A172 (cell line): ENCODE measurements at places on chromosomes 11 and 22.

- peak; percentile 62 for DNase-seq
Observed at GRCh38 chr22:19287076-19287707, 4.3 kb downstream of the CLTCL1 start.

DNA sequence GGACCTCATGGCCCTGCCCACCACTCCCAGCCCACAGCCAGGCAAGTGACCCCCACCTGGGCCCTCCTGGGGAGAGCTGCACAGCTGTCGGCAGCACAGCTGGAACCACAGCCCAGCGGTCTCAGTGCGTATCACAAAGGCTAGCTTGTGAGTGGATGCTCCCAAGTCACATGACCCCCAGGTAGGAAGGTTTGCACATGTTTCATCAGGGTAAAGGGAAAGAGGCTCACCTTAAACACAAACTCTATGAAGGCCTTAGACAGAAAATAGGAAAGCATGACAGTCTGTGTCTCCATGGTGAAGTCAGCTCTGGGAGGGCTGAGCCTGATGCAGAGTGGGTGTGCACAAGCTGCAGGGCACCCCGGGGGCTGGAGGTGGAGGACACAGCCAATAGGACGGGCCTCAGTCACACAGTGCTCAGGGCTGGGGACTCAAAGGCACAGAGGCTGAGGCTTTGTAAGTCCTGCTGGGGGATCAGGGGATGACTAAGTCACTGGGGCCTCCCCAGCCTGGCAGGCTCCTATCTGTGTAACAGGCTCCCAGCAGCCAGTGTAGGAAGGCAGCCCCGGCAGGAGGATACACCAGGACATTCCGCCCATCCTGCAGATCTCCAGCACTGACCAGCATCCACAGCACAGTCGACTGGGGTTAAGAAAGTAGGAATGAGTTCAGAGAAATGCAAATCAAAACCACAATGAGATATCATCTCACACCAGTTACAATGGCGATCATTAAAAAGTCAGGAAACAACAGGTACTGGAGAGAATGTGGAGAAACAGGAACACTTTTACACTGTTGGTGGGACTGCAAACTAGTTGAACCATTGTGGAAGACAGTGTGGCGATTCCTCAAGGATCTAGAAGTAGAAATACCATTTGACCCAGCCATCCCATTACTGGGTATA is 22.0 kb downstream of the CELSR1 start:
- peak; percentile 76 for DNase-seq

DNA sequence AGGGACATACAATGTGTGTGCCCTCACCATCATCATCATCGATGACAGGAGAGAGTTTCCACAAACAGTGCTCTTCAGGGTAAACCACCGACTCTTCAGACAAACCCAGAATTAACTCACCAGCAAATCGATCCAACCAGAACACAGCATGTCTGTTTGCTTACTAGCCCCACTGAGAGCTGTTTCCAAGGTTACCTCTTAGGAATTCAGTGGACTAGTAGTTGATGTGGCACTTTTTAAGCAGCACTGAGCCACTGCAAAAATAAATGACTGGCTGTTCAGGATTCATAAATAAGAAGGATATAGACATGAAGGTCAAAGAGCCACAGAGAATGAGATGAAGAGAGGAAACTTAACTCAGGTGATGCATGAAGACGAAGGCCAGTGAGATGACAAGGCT is 83.1 kb downstream of the PARVA start:
- no peak for DNase-seq

GRCh38 chr11:79510960-79511359 is 70.1 kb upstream of the TENM4 start:
- no peak for DNase-seq

DNA sequence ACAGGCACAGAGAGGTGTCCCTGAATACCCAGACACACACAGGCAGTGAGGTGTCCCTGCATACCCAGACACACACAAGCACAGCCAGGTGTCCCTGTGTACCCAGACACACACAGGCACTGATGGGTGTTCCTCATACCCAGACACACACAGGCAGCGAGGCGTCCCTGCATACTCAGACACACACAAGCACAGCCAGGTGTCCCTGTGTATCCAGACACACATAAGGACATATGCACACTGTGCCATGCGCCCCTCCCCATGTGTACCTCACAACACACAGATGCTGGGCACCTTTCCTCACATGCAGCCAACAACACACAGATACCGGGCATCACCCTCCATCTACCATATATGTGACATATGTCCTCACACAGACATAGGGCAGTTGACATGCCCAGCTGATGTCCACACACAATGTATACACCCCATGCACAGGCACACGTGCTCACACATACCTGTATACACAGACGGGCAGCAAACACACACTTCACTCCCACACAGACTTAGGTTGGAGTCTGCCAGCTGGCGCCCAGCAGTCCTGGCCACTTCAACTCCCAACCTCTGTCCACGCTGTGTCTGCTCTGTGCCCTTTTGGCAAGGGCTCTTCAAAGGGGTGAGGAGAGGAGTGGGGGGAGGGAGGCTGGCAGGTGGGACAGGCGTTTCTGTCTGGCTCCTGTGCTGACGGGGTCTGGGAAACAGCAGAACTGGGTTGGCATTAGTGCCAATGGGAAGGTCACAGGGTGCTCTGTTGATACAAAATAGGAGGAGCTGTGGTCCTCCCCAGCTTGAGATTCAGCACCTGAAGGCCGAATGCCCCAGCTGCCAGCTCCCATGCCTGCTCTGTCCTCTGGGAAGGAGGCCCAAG is 69.4 kb upstream of the ALX4 start:
- no peak for DNase-seq

DNA sequence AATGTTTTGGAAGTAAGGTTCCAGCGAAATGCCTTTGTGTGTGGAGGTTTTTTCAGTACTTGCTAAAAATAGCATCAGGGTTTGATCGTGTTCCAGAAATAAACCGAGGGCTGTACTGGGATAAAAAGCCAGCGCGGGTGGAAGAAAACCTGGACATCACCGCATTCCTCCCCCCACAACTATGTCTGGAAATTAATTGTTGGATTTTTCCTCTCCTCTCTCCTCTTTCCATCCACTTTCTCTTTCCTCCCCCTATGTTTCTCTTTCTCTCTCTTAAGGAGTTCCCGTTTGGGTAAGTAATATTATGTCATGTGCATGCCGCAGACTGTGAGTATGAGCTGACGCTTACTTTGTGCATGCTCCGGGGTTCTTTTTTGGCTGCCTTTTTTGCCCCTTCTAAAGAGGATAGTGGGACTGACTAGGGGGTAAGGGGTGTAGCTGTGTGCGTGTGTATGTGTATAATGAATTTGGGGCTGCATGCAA is 104.2 kb upstream of the HSD17B12 start:
- DNase-seq, result no peak

GRCh38 chr11:73375830-73376159 is 404 bp upstream of the RELT start:
- no peak for DNase-seq

DNA sequence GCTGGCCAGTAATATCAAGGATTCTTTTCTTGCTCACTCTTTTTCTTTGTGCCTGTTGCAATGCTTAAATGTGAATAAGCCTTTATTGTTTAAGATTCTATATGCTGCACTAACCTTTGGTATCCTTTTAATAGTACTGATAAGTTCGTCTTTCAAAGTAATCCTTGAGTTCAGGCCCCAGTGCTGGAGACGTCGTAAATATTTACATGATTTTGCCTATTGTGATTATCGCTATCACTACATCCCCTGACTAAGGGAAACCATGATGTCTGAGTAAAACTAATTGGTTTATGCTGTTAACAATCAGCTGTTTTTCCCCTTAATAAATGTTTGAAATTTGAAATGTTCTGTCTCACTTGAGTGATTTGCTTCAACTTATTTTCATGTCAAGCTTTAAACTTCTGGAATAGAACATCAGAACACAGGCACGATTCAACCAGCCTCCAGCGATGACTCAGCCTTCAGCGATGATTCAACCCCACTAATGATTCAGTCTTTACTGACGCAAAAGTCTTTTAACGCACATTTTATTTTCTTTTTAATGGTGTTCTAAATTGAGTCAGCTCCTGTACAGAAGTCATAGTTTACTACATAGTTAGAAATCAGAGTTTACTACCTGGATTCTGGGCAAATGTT is 3.9 kb downstream of the HTATIP2 start:
- peak; percentile 92 for DNase-seq

GRCh38 chr11:8201644-8202365 is 33.0 kb upstream of the RIC3 start:
- no peak for DNase-seq

DNA sequence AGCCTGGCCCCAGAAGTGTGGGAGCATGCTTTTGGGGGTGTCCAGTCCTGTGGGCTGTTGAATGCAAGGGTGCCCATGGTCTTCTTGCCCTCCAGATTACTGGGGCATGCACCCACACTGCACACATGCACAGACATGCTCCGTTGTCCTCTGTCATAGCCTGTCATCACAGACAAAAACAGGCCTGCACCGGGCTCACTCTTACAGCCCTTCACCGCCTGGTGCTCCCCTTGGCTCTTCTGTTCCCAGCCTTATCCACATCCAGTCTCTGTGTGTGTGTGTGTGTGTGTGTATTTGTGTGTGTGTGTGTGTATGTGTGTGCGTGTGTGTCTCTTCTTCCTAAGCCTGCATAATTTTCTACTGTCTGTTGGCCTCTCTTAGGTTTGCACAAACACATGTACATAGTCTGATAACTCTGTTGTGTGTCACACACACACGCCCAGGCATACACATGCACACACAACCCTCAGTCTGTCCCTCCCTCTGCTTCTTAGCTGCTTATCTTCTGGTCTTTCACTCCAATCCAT is 23.4 kb upstream of the NECTIN1 start:
- no peak for DNase-seq

- no peak for DNase-seq
Observed at GRCh38 chr11:76175783-76176182, 30.5 kb downstream of the WNT11 start.

DNA sequence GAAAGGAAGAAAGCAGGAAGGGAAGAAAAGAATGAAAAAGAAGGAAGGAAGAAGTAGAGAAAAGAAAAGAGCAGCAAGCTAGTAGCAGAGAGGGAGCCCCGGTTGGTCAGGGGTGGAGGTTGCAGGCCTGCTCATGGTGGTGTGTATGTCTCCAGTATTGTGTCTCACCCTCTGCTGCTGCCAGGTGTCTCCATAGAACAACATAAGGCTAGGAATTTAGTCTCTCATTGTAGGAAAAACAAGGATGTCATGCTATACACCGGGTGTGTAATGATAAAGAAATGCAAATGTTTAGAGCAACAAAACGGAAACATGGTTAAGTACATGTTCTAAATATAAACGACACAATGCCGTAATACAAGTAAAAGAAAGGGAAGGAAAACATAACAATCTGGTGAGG is 342.5 kb downstream of the NTM start:
- DNase-seq, result no peak

GRCh38 chr11:13661074-13661623 is 7.3 kb upstream of the FAR1 start:
- DNase-seq, result no peak

GRCh38 chr11:107354780-107355179 is 102.8 kb downstream of the CWF19L2 start:
- DNase-seq, result no peak

DNA sequence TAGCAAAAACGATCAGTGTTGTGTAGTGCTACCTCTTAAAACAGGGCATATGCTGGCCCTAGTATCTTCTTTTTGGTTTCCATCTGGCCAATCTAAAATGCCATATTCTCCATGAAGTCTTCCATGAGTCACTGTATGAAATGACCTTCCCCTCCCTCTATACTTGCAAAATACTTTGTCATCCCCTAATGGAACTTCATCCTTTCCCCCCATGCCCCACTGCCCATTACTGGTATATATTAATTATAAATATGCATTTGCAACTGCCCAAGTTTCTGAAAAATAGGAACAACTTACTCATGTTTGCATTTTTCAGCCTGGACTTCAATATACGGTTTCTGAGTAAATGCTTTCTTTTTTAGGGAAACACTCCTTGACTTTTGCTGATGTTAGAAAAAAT is 4.5 kb downstream of the APIP start:
- no peak for DNase-seq

DNA sequence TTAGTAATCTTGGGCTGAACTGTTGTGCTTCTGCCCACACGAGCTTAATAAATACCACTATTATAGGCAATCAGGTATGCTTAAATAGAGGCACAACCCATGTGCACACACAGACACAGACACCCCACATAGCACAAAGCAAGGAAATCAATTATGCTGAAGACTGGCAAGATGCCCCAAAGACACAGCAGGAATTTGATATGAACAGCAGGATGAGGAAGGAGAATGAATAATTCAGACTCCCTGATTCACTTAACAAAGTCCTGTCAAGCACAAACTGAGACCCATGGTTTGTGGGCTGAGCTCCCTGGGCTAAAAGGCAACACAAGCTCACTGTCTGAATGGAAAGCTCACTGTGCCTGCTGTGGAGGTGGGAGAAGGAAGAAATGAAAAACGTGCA is 42.5 kb downstream of the RBFOX2 start:
- DNase-seq, result no peak

DNA sequence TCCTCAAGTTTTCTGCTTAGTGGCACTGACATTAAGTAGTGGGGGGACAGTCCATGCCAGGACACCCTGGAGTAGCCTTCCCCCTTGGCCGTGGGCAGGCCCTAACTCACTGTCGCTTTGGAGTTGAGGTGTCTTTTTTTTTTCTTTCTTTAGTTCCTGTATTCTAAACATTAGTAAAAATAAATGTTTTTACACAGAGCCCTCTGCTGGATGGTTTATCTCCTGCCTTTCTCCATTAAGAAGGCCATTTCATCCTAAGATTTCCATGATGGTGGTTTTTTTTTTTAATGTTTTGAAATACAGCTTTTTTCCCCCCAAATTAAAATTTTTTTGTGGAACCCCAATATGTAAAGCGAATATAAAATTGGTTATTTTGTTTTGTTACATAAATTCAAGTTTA is 1.8 kb upstream of the TIGD3 start:
- DNase-seq, result no peak

- DNase-seq, result no peak
Observed at GRCh38 chr22:37604074-37604473, 4.6 kb upstream of the GGA1 start.

DNA sequence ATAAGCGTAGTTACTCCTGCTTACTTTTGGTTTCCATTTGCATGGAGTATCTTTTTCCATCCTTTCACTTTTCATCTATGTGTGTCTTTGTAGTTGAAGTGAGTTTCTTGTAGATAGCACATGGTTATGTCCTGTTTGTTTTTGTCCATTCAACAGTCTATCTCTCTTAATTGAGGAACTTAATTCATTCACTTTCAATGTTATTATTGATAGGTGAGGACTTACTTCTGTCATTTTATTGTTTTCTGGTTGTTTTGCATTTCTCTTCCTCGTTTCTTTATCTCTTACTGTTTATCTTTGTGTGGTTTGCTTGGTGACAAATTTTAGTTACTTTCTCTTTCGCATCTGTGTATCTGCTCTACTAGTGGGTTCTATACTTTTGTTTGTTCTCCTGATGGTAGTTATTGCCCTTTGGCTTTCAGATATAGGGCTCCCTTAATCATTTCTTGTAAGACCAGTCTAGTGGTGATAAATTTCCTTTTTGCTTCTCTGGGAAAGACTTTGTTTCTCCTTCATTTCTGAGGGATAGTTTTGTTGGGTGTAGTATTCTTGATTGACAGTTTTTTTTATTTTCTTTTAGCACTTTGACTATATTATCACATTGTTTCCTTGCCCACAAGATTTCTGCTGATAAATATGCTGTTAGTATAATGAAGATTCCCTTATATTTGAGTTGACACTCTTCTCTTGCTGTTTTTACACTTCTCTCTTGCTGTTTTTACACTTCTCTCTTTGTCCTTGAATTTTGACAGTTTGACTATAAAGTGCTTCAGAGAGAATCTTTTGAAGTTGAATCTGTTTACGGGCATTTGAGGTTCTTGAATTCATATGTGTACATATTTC is 9.0 kb upstream of the RAG1 start:
- DNase-seq, result no peak

GRCh38 chr22:50719814-50720300 is 18.1 kb upstream of the ACR start:
- no peak for DNase-seq
